Stimulated activated CD4-positive, alpha-beta T cell treated with anti-CD3 and anti-CD28 coated beads, Interleukin-4, amount 100 ng/mL, for 1 hour (primary cell): ENCODE measurements at places on chromosomes 16 and 17.
A peak's percentile ranks its signal among the peaks of the same experiment; 100 is the strongest.

DNA sequence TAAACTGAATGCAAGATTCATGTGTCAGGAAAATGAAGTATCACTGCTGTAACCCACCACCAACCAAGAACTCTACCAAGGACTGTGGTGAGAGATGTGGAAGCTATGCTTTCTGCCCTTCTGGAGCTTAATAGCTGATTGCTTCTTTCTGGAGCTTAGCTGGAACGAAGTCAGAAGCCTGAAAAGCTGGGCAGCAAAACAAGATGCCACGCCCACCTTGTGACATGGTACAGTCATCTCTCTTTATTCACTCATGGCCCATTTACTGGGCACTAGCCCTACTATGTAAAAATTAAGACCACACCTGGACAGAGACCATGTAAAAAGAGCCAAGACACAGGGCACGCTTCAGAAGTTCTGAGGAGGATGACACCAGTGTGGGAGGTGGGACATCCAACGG, 48.1 kb downstream of the TEX2 start:
- no peak for DNase-seq

GRCh38 chr17:76432712-76433336, 20.1 kb downstream of the UBE2O start:
- DNase-seq, result no peak

GRCh38 chr17:77834170-77835115, 124.1 kb upstream of the TNRC6C start:
- peak; percentile 52 for DNase-seq

GRCh38 chr16:81394966-81395655, 49.5 kb upstream of the CMIP start:
- DNase-seq, result no peak

DNA sequence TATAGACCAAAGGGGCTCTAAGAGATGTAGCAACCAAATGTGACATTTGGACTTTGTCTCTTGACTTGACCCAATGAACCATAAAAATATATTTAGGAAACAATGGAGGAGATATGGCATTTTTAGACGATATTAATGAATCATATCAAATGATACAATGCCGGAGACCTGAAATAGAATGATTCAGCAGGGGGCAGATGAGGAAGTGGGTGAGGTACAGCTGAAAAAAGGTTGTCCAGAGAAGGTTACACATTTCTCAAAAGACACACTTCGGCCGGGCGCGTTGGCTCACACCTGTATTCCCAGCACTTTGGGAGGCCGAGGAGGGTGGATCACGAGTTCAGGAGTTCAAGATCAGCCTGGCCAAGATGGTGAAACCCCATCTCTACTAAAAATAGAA, 16.5 kb upstream of the SNN start:
- no peak for DNase-seq

- peak; percentile 84 for DNase-seq
Observed at GRCh38 chr17:45228763-45229539, 7.3 kb downstream of the FMNL1 start.
